ENCODE measurements at places on chromosomes 3 and 15. TPM values are rescaled to one million over a fixed set of nuclear protein-coding genes. Genes with fewer than 3 reads are reported as not detected.

CASR gene
- total RNA-seq: 0.02 TPM

LSAMP gene
- not detected for total RNA-seq

AP2M1 gene
- total RNA-seq: 211 TPM

GABRB3 gene
- not detected for total RNA-seq

Measured in T-helper 2 cell treated with Interferon-gamma antibody and Interleukin-4, amounts not matched to agents 100 ng/mL and 5 ng/mL, for 36 hours (primary cell).